CD14-positive monocyte (primary cell): ENCODE measurements at places on chromosomes 7 and 10. TPM values are rescaled to one million over a fixed set of nuclear protein-coding genes. Genes with fewer than 3 reads are reported as not detected.

GRCh38 chr10:33967606-33968120 is 633.2 kb upstream of the NRP1 start:
- H3K4me3 ChIP-seq, result no peak overlapping the region
- H3K4me1 ChIP-seq, result no peaks in the 10 kb centered on the region
- DNase-seq, result no peak
- H3K36me3 ChIP-seq, result no peaks in the 10 kb centered on the region
- no peak overlapping the region for H3K27ac ChIP-seq
- H3K27me3 ChIP-seq, result no peaks in the 10 kb centered on the region

DNA sequence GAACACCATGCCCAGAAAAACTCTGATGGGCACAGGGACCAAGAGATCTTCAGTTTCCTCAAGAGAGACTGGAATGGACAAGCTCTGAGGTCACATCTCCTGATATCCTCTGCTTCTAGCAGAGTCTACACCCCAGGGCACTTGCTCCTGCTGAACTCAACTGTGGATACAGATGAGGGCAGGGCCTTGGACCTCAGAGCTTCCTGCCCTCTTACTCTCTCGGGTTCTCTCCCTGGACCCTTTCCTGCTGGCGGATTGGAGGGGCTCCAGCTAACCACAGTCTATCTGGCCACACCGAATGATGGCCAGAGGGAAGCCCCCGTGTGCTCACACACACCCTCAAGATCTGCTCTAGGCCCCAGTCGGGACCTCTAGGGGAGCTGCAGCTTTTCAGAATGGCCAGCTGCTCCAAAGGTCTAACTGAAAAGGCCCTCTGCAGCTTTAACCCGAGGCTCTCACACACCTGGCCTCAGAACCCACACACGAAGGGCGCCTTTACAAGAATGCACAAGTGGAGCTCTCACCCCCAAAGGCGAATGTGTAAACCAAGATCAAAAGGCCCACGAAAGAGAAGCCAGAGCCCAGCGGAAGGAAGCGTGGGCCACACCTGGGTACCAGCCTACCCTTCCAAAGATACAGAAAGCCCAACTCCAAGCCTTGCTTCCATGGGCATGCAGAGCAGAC is 65.5 kb downstream of the FAM53B start:
- H3K36me3 ChIP-seq, result peaks cover 33% of the 10 kb centered on the region
- H3K27ac ChIP-seq, result peak overlapping the region; percentile 99
- H3K27me3 ChIP-seq, result no peaks in the 10 kb centered on the region

DNA sequence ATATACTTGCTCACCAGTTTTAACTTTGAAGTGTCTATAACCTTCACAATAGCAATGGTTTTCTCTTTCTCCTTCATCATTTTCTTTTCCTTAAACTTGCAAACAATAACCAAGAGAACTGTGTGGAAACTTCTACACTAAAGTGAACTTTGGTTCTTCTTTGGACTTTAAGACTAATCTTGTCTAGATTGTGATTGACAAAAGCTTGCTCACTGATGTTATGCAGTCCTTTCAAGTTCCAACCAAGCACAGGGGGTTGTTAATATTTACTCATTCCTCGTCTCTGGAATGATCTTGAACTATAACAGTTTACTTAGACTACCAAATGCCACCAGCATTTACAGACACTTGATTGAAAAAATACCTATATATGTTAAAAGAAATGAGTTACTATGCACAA is 62.4 kb downstream of the TFEC start:
- peaks cover 13% of the 10 kb centered on the region for H3K4me1 ChIP-seq
- H3K36me3 ChIP-seq, result peaks cover 11% of the 10 kb centered on the region
- no peak for DNase-seq
- H3K27me3 ChIP-seq, result no peaks in the 10 kb centered on the region
- no peak overlapping the region for H3K27ac ChIP-seq
- H3K4me3 ChIP-seq, result no peak overlapping the region

GRCh38 chr10:102835007-102835482 is 2.2 kb downstream of the CYP17A1 start:
- H3K27me3 ChIP-seq, result no peaks in the 10 kb centered on the region
- no peak overlapping the region for H3K4me3 ChIP-seq
- no peaks in the 10 kb centered on the region for H3K4me1 ChIP-seq
- H3K36me3 ChIP-seq, result no peaks in the 10 kb centered on the region
- DNase-seq, result peak; percentile 88
- H3K27ac ChIP-seq, result no peak overlapping the region

GRCh38 chr10:71740069-71740653 is 20.6 kb upstream of the C10orf105 start:
- DNase-seq, result no peak
- H3K36me3 ChIP-seq, result peaks cover 4% of the 10 kb centered on the region
- H3K4me3 ChIP-seq, result no peak overlapping the region
- H3K27me3 ChIP-seq, result no peaks in the 10 kb centered on the region
- no peak overlapping the region for H3K27ac ChIP-seq

DNA sequence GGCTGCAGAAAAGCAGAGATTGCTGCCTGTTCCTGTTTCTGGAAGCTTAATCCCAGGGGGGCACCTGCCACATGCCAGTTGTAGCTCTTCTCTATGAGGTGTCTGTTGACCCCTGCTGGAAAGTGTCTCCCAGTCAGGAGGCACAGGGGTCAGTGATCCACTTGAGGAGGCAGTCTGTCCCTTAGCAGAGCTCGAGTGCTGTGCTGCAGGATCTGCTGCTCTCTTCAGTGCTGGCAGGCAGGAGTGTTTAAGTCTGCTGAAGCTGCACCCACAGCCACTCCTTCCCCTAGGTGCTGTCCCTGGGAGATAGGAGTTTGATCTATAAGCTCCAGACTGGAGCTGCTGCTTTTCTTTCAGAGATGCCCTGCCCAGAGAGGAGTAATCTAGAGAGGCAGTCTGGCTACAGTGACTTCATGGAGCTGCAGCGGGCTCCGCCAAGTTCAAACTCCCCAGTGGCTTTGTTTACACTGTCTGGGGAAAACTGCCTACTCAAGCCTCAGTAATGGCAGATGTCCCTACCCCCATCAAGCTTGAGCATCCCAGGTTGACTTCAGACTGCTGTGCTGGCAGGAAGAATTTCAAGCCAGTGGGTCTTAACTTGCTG is 57.6 kb upstream of the CROT start:
- H3K4me1 ChIP-seq, result no peaks in the 10 kb centered on the region
- DNase-seq, result no peak
- H3K27ac ChIP-seq, result no peak overlapping the region
- no peaks in the 10 kb centered on the region for H3K36me3 ChIP-seq
- no peaks in the 10 kb centered on the region for H3K27me3 ChIP-seq

- H3K27ac ChIP-seq, result no peak overlapping the region
- no peaks in the 10 kb centered on the region for H3K36me3 ChIP-seq
- H3K4me3 ChIP-seq, result no peak overlapping the region
- H3K4me1 ChIP-seq, result no peaks in the 10 kb centered on the region
- DNase-seq, result no peak
- H3K27me3 ChIP-seq, result no peaks in the 10 kb centered on the region
Observed at GRCh38 chr10:52459097-52459496, 145.0 kb downstream of the DKK1 start.

Gene NPY4R2
- not detected for polyA plus RNA-seq

Gene ANKRD7
- not detected in 2 replicates for polyA plus RNA-seq

Gene EXOC6
- 7.5 TPM for polyA plus RNA-seq

Gene CLDN4
- polyA plus RNA-seq, result not detected

Gene MMRN2
- polyA plus RNA-seq, result 0.07 TPM

Gene ANXA8
- polyA plus RNA-seq, result 2.9 TPM
